ENCODE measurements at places on chromosomes 1 and 21. TPM values are rescaled to one million over a fixed set of nuclear protein-coding genes. Genes with fewer than 3 reads are reported as not detected.

Gene FAM151A
- total RNA-seq = not detected

Gene TMOD4
- total RNA-seq = 1.8 TPM

Gene S100A7A
- not detected for total RNA-seq

Gene ETS2
- 146 TPM for total RNA-seq

Gene ROR1
- total RNA-seq = 22.6 TPM

Gene ADGRL2
- total RNA-seq = 3.2 TPM

Gene FCAMR
- not detected for total RNA-seq

Gene RGS8
- not detected for total RNA-seq

Gene DISP3
- total RNA-seq = 0.40 TPM

Gene SPSB1
- 32.9 TPM for total RNA-seq

Gene PRAMEF6
- total RNA-seq = not detected

Gene CCDC185
- not detected for total RNA-seq

GRCh38 chr1:159089184-159089791, 12.7 kb upstream of the AIM2 start:
- H3K4me3 ChIP-seq = no peak overlapping the region
- no peaks in the 10 kb centered on the region for H3K36me3 ChIP-seq
- peaks cover 3% of the 10 kb centered on the region for H3K27me3 ChIP-seq
- H3K4me1 ChIP-seq = peaks cover 11% of the 10 kb centered on the region
- DNase-seq = peak; percentile 36

DNA sequence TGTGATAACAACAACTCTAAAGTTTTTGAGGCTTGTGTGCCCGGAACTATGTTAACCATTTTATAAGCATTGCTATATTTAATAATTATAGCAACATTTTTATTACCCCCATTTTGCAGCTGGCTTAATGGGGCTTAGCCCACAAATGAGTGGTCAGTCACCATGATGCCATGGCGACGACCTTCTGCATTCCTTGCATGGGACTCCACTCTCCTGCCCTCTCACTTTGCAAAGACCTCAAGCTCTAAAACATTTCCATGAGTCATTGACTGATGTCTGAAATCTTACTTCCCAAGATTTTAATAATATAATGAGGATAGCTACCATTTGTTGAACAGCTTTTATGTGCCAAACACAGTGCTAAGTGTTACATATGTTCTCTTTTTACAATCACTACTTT, 15.4 kb downstream of the NGF start:
- peak overlapping the region; percentile 15 for H3K4me3 ChIP-seq
- peaks cover 67% of the 10 kb centered on the region for H3K4me1 ChIP-seq
- H3K36me3 ChIP-seq = no peaks in the 10 kb centered on the region
- DNase-seq = peak; percentile 31
- no peaks in the 10 kb centered on the region for H3K27me3 ChIP-seq
- H3K27ac ChIP-seq = peak overlapping the region; percentile 93

DNA sequence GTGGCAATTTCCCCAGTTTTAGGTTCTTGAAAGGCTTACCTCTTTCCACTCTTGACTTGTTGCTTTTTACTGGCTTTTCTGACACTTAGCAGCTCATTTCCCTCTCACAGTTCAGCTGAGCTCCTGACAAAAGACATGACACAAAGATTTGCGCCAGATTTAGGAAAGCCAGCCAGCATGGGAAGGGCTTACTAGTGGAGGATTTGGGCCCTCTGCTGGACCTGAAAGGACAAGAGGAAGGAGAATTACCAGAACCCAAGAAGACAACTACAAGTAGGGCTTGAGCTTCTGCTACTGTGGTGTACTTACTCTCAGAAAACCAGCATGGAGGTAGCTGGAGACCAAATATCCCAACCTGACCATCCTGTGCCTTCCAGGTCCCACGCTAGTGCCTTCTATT, 784.5 kb downstream of the BRINP3 start:
- H3K4me3 ChIP-seq = no peak overlapping the region
- H3K36me3 ChIP-seq = no peaks in the 10 kb centered on the region
- no peaks in the 10 kb centered on the region for H3K27me3 ChIP-seq

DNA sequence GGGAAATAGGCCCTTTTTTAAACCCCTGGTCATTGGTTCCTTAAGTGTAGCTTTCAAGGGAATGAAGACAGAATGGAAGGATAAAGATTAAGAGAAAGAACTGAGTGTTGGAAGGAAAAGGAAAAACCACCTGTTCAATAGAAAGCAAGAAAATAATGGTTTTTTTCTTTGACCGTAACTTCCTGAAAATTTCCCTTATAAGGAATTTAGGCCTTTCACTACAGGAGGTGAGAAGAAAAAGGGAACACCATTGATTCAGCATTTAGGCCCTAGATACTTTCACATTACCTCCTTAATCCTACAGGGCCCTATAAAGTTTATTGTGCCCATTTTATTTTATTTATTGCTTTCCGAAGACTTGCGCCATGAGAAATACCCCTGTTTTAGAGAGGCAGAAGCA, 18.9 kb downstream of the KPNA6 start:
- H3K4me3 ChIP-seq = no peak overlapping the region
- H3K27me3 ChIP-seq = no peaks in the 10 kb centered on the region
- H3K4me1 ChIP-seq = no peaks in the 10 kb centered on the region
- H3K36me3 ChIP-seq = peaks cover 6% of the 10 kb centered on the region

GRCh38 chr21:42222821-42223390, 4.0 kb downstream of the ABCG1 start:
- no peaks in the 10 kb centered on the region for H3K36me3 ChIP-seq
- no peak overlapping the region for H3K27ac ChIP-seq
- peaks cover 5% of the 10 kb centered on the region for H3K4me1 ChIP-seq
- H3K27me3 ChIP-seq = no peaks in the 10 kb centered on the region
- H3K4me3 ChIP-seq = no peak overlapping the region

DNA sequence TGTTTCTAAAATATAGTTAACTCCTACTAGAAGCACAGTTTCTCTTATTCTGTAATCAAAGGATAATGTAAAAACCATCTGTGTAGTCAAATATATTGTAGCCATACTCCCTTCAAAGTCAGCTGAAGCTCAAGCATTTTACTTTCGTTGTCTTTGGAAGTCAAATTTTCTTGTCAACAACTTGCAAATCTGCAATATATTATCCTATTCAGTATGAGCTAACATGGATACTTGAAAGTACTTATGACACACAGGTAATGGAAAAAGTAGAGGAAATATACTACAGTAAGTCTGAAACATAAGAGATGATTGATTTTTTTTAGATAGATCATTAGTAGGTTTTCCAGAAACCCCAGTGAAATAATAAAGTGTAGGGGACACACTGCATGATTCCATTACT, 121.5 kb downstream of the COL24A1 start:
- DNase-seq = no peak
- H3K27ac ChIP-seq = no peak overlapping the region
- H3K4me1 ChIP-seq = no peaks in the 10 kb centered on the region
- no peak overlapping the region for H3K4me3 ChIP-seq
- no peaks in the 10 kb centered on the region for H3K36me3 ChIP-seq

DNA sequence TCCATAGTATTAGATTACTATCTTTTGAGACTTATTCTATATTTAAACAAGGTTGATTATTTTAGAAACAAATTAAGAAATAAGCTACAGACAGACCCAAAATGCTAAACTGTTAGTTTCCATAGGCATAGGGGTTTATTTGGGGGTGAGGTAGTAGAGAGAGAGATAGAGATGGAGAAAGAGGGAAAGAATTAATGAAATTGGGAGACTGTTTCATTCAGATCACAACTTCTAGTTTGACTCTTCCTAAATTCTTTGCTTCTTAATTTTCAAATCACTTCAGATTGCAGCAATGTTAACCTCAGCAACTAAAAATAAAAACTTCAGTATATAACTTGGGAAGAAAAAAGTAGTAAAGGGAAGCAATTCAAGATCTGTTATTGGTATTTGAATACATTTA, 3.4 kb downstream of the JUN start:
- H3K4me3 ChIP-seq = peak overlapping the region; percentile 76
- no peak overlapping the region for H3K27ac ChIP-seq
- peaks cover 17% of the 10 kb centered on the region for H3K4me1 ChIP-seq
- DNase-seq = no peak

GRCh38 chr1:242196101-242196500, 197.2 kb upstream of the MAP1LC3C start:
- H3K4me3 ChIP-seq = no peak overlapping the region
- peaks cover 24% of the 10 kb centered on the region for H3K27me3 ChIP-seq
- H3K36me3 ChIP-seq = no peaks in the 10 kb centered on the region

- DNase-seq = peak; percentile 95
- H3K27me3 ChIP-seq = no peaks in the 10 kb centered on the region
- H3K4me1 ChIP-seq = peaks cover 50% of the 10 kb centered on the region
- H3K4me3 ChIP-seq = peak overlapping the region; percentile 41
- H3K36me3 ChIP-seq = peaks cover 7% of the 10 kb centered on the region
- H3K27ac ChIP-seq = peak overlapping the region; percentile 29
Observed at GRCh38 chr1:13759072-13759471, 59.1 kb downstream of the PRDM2 start.

DNA sequence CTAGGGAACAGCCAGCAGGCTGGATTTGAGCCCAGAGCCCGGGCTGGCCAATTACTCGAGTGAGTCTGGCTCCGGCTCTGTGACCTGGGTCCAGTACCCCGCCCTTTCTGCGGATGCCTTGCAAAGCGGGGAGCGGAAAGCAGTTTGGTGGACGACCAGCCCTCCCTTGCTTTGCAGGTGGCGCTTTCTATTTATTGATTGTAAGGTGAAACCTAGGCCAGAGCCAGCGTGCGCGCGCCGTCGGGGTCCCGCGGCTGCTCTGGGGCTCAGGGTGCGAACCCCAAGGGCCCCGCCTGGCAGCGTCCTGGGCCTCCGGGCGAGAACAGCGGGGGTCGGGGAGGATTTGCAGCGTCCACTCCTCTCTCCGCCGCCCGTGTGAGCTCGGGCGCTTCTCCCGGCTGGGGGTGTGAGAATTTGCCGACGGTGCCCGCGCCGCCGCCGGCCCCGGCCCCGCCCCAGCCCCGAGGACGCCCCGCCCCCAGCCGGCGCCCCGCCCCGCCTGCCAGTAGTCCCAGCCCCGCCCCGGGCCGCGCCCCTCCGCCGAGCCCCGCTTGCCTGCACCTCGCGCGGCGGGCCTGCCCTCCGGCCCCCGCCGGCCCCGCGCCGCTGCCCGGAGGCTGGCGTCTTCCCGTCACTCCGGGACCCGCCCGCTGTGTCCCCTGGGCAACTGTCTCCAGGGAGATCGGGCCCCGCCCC, 37.6 kb downstream of the PIK3CD start:
- H3K27ac ChIP-seq = no peak overlapping the region
- H3K27me3 ChIP-seq = no peaks in the 10 kb centered on the region
- peak; percentile 63 for DNase-seq

DNA sequence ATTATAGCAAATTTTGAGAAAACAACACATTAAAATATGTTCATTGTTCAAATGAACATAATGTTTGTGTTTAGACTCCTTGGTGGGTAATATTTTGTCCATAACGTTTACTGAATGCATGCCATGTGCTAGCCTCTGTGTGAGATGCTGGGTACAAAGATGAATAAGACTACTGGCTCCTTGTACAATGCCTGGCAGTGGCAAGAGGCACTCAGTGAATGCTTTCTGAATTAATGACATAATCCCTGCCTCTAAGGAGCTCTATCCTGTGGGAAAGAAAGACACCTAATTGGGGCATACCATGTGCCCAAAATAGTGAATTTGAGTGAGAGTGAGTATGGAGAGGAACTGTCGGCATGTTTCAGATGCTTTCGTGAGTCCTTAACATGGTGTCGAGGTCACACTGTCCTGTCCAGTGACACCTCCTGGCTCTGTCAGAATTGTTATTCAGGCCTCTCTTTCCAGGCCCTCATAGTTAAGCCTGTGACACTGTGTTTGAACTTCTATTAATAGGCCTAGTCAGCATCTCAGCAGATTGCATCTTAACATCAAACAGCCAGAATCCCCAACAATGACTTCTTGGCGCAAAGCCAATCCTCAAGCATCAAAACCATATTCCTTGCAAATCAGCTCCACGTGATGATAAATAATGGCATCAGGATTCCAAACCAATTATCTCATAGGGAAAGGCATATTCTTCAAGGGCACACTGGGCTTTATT, 32.8 kb upstream of the S1PR1 start:
- no peaks in the 10 kb centered on the region for H3K36me3 ChIP-seq
- peak; percentile 5 for DNase-seq
- no peaks in the 10 kb centered on the region for H3K27me3 ChIP-seq
- H3K4me3 ChIP-seq = no peak overlapping the region
- peaks cover 5% of the 10 kb centered on the region for H3K4me1 ChIP-seq

GRCh38 chr1:229028544-229028943, 242.4 kb upstream of the RAB4A start:
- peaks cover 20% of the 10 kb centered on the region for H3K27me3 ChIP-seq
- no peak overlapping the region for H3K27ac ChIP-seq
- no peaks in the 10 kb centered on the region for H3K36me3 ChIP-seq
- peaks cover 6% of the 10 kb centered on the region for H3K4me1 ChIP-seq
- no peak for DNase-seq

GRCh38 chr1:182062223-182062622, 711 bp upstream of the ZNF648 start:
- no peak overlapping the region for H3K4me3 ChIP-seq
- no peaks in the 10 kb centered on the region for H3K4me1 ChIP-seq
- no peaks in the 10 kb centered on the region for H3K27me3 ChIP-seq

GRCh38 chr1:230065571-230065970, 1.5 kb upstream of the GALNT2 start:
- no peaks in the 10 kb centered on the region for H3K27me3 ChIP-seq
- DNase-seq = no peak
- no peak overlapping the region for H3K27ac ChIP-seq
- H3K4me1 ChIP-seq = peaks cover 19% of the 10 kb centered on the region
- H3K4me3 ChIP-seq = no peak overlapping the region

- no peaks in the 10 kb centered on the region for H3K27me3 ChIP-seq
- peak; percentile 75 for DNase-seq
- H3K4me3 ChIP-seq = no peak overlapping the region
- H3K36me3 ChIP-seq = peaks cover 21% of the 10 kb centered on the region
- H3K4me1 ChIP-seq = peaks cover 4% of the 10 kb centered on the region
Observed at GRCh38 chr1:214331827-214332423, 51.0 kb downstream of the SMYD2 start.

Data from PC-3 (cell line).